Keratinocyte (primary cell): ENCODE measurements at places on chromosomes 7 and 10.
A peak's percentile ranks its signal among the peaks of the same experiment; 100 is the strongest.

DNA sequence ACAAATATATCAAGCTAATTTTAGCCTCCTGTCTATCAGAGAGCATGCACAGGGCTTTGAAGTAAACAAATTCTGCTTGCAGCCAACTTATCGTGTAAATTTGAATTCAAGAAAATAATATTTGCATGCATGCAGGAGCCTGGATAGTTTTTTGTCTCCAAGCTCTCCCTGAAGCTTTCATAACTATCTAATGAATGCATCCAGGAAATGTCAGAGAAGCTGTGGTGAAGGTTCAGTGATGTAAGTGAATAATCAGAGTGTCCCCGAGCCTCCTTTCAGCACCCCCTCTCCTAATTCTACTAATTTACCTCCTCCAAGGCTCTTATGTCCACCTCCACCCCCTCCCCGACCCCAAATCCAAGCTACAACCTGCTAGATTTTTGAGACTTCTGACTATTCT is 172.0 kb upstream of the ZNF32 start:
- no peak for DNase-seq

GRCh38 chr10:70920519-70920918 is 32.2 kb upstream of the PCBD1 start:
- DNase-seq, result no peak

GRCh38 chr10:110006358-110007160 is 1.2 kb upstream of the ADD3 start:
- DNase-seq, result no peak

- peak; percentile 50 for DNase-seq
These were observed 37.0 kb downstream of the GPR22 start for GRCh38 chr7:107506674-107507339.

- no peak for DNase-seq
These were observed 5.0 kb upstream of the WAPL start for GRCh38 chr10:86526606-86527005.

- DNase-seq, result no peak
These were observed 179.0 kb upstream of the DKK1 start for GRCh38 chr10:52135101-52135500.

DNA sequence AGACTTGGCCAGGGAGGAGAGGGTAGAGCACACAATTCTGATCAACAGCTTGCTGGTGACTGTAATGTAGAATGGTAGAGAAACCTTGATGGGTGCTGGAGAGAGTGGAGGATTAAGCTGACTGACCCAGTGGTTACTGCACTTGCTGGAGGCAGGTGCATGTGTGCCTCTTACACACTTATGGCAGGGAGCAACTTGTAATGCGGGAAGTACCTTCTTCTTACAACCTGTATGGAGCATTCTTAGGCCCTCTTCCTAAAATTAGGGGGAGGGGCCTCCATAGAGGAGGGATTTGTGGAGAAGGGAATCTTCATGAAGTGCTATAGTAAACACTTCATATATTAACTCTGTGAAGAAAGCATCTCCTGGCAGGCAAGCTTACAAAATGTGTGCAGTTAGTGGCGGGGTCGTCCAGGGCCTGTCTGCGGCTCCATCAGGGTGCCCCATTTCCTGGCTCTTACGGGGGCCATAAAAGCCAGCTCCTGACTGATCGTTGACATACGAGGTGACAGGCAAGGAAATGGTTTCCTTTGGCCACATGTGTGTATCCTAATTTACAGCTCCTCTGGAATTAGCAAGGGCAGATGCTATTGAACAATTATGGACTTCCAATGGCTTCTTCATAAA is 113.5 kb downstream of the RTKN2 start:
- no peak for DNase-seq
